ENCODE measurements at places on chromosomes 2 and 18.

GRCh38 chr2:24909555-24910177, 10.4 kb downstream of the ADCY3 start:
- no peak for DNase-seq

- no peak for DNase-seq
These were observed 11.2 kb upstream of the ATP9B start for GRCh38 chr18:79058007-79058406.

GRCh38 chr18:40821596-40822243, 1133.3 kb upstream of the PIK3C3 start:
- no peak for DNase-seq

DNA sequence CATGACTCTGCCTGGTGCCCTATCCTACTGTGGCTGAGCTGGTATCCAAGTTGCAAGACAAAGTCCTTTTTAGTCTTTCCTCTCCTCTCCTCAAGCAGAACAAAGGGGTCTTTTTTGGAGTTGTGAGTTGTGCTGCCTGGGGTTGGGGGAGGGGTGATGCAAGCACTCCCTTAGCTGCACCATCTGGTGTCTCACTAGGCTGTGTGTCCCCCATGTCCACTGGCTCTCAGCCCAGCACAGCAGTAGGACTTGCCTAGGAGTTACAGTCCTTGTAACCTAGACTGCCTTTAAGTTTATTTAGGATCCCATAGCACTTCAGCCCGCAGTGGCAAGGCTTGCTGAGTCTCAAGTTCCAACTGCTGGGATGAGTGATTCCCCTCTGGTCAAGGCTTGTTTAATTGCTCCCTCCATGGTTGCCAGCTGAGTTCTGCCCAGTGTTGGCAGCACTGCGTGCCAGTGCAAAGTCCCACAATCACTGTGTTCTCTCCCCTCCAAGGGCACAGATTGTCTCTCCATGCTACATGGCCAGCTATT, 13.2 kb upstream of the ILKAP start:
- no peak for DNase-seq

GRCh38 chr18:55136258-55136657, 177.0 kb upstream of the CCDC68 start:
- no peak for DNase-seq

GRCh38 chr2:123040506-123040905, 984.6 kb upstream of the CNTNAP5 start:
- DNase-seq, result no peak

DNA sequence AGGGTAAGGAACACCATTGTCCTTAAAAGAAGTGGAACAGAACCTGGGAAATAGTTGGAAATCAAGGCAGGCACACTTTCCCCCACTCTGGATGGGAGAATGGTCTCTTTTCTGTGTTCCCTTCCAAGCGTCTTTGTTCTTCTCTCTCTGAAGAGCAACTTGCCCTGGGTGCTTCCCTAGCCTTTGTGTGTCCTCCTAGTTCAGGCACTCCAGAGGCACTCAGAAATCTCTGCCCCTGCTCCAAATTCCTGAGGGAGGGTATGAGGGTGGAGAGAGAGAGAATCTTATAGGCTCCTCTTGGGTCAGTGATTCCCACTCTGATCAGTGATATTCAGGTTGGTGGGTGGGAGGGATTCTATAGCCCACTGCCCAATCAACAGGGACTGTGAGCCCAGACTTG, 8.8 kb upstream of the SIX2 start:
- no peak for DNase-seq

Measured in NCI-H2081 (cell line).